ENCODE measurements at places on chromosomes 3 and 15. TPM values are rescaled to one million over a fixed set of nuclear protein-coding genes. Genes with fewer than 3 reads are reported as not detected.

Gene GRAMD1C
- 2.1 TPM for total RNA-seq

GRCh38 chr3:193498215-193498614 lies 56.5 kb downstream of the ATP13A4 start:
- no peak for DNase-seq

DNA sequence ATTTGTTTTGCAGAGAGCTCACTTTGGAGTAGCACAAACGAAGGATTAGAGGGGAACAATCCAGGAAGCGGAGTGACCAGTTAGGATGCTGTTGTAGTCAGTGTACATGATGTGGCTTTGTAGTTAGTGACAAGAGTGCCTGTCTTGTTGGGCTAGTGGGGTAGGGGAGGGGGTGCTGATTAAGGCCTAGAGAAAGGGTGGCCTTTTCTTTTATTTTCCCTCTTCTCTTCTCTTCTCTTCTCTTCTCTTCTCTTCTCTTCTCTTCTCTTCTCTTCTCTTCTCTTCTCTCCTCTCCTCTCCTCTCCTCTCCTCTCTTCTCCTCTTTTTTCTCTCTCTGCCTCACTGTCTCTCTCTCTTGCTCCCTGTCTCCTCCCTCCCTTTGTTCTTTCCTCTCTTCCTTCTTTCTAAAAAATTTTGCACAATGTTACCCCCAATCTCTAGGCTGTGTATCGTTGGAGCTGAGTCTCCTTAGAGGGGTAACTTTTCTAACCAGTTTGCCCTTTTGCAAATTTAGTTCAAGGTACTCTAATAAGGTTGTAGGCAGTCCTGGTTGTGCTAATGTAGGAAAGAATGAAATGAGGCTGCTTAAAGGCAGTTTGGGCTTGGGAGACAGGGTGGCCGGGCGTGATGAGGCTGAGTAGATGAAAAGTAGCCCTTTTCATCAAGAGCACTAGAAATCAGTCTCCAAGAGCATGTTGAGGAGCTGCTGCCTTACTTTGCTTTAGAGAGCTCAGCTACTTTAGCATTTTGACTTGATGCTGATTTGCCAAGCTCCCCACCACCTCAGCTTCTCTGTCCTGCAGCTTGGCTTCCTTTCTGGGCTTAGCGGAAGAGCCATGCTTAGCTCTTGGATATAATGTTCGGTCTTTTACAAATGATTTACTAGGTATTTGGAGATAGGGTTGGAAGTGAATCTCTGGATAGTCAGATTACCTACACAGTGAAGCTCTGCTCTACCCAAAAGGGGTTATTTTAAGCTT lies 58.6 kb downstream of the SV2B start:
- no peak for DNase-seq

GRCh38 chr15:68719672-68720071 lies 101.0 kb downstream of the ANP32A start:
- DNase-seq: peak; percentile 43

DNA sequence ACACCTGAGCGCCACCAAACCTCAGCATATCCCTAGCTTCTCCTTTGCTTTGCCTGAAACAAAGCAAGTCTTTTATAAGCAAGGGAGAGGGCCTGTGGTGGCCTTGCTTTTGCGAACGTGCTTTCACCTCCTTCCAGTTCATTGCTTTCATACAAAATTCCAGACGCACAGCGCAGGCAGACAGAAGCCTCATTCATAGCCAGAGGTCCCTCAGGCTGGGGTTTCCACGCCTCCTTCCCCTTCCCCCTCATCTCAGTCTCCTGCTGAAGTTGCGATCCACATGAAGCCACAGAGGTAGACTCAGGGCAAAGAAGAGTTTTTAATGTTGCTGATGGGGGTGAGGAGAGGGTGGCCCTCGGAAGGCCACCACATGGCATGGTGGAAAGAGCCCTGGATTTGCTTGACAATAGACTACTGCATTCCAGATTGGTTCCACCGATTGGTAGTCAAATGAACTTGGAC lies 59.4 kb upstream of the FLNB start:
- no peak for DNase-seq

GRCh38 chr15:101455291-101456025 lies 34.0 kb downstream of the PCSK6 start:
- no peak for DNase-seq

DNA sequence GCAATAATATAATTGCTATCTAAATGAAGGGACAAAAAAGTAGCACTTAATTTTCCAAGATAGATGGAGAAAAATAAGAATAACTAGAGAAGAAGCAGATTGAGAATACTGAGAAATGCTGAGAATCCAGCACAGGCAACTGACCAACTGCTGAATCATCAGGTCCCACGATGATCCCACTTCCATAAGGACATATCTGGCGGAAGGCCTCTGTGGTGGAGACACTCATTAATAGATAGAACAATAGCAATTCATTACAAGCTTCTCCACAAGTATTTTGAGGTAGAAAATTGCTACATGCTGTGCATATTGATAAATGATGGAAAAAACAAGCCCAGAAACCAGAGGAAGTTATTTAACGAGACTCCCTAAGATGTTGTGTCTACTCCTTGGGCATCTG lies 105.9 kb downstream of the DUT start:
- DNase-seq: no peak
